ENCODE measurements at places on chromosomes 5 and 9. TPM values are rescaled to one million over a fixed set of nuclear protein-coding genes. Genes with fewer than 3 reads are reported as not detected.

- peaks cover 6% of the 10 kb centered on the region for H3K27me3 ChIP-seq
- H3K36me3 ChIP-seq: no peaks in the 10 kb centered on the region
- no peak overlapping the region for H3K27ac ChIP-seq
- H3K4me1 ChIP-seq: no peaks in the 10 kb centered on the region
Measured at GRCh38 chr9:95642189-95642588, 125.4 kb upstream of the PTCH1 start.

- H3K36me3 ChIP-seq: no peaks in the 10 kb centered on the region
- no peak for DNase-seq
- no peak overlapping the region for H3K4me3 ChIP-seq
- H3K4me1 ChIP-seq: peaks cover 8% of the 10 kb centered on the region
- no peak overlapping the region for H3K27ac ChIP-seq
Measured at GRCh38 chr5:159047086-159047485, 52.6 kb downstream of the EBF1 start.

- DNase-seq: no peak
- no peaks in the 10 kb centered on the region for H3K36me3 ChIP-seq
- H3K27me3 ChIP-seq: no peaks in the 10 kb centered on the region
- no peak overlapping the region for H3K4me3 ChIP-seq
Measured at GRCh38 chr5:82639393-82640144, 361.4 kb upstream of the RPS23 start.

DNA sequence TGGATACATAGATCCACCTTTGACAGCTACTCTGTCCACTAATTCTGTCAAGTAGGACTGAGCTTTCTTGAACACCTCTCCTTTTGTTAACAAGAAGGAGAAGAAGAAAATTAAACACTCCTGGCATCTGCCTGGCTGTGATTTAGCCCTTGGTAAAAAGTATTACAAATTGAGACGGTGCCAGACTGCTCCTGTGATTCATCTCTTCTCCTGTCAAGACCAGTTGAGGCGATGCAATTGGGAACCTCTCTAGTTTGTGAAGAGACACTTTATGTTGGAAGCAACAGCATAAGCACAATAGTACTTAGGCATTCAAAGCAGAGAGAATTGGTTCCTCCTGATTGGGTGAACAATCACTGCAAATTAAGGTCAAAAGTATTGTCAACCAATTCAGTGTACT lies 72.7 kb downstream of the GHR start:
- H3K4me3 ChIP-seq: no peak overlapping the region
- no peak overlapping the region for H3K27ac ChIP-seq
- H3K36me3 ChIP-seq: no peaks in the 10 kb centered on the region
- H3K27me3 ChIP-seq: no peaks in the 10 kb centered on the region
- H3K4me1 ChIP-seq: no peaks in the 10 kb centered on the region
- DNase-seq: no peak

GRCh38 chr5:81252904-81253303 lies 19.8 kb downstream of the CKMT2 start:
- no peak overlapping the region for H3K27ac ChIP-seq
- DNase-seq: no peak
- H3K36me3 ChIP-seq: peaks cover 1% of the 10 kb centered on the region
- H3K27me3 ChIP-seq: no peaks in the 10 kb centered on the region
- H3K4me1 ChIP-seq: no peaks in the 10 kb centered on the region
- H3K4me3 ChIP-seq: no peak overlapping the region

GFPT2 gene
- 0.12 TPM for total RNA-seq

C5orf58 gene
- total RNA-seq: not detected

- no peak overlapping the region for H3K27ac ChIP-seq
- H3K27me3 ChIP-seq: peaks cover 5% of the 10 kb centered on the region
- DNase-seq: no peak
- no peaks in the 10 kb centered on the region for H3K4me1 ChIP-seq
Measured at GRCh38 chr9:18806232-18807080, 226.6 kb downstream of the SAXO1 start.

- H3K27ac ChIP-seq: peak overlapping the region; percentile 79
- H3K36me3 ChIP-seq: peaks cover 20% of the 10 kb centered on the region
- H3K27me3 ChIP-seq: no peaks in the 10 kb centered on the region
- no peak overlapping the region for H3K4me3 ChIP-seq
Measured at GRCh38 chr9:128091571-128091970, 23.5 kb downstream of the SLC25A25 start.

DNA sequence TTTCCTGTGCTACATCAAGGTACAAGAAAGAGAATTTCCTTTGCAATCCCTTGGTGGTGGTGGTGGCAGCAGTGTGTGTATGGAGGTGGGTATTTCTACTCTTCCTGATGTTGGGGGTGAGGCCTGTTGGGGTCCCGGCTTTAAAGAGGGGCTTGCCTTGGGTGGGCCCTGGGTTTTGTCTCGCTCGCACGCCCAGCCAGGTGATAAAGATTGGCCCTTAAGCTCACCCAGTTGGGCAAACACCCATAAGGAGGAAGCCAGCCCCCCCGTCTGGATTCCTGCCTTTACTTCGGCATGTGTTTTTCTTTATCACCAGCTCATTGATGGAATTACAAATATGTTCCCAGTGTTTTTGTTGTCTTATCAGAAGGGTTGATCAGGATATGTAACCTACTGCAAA lies 16.0 kb upstream of the SARDH start:
- H3K27me3 ChIP-seq: peaks cover 10% of the 10 kb centered on the region
- H3K36me3 ChIP-seq: no peaks in the 10 kb centered on the region
- no peak for DNase-seq
- no peak overlapping the region for H3K4me3 ChIP-seq

DNA sequence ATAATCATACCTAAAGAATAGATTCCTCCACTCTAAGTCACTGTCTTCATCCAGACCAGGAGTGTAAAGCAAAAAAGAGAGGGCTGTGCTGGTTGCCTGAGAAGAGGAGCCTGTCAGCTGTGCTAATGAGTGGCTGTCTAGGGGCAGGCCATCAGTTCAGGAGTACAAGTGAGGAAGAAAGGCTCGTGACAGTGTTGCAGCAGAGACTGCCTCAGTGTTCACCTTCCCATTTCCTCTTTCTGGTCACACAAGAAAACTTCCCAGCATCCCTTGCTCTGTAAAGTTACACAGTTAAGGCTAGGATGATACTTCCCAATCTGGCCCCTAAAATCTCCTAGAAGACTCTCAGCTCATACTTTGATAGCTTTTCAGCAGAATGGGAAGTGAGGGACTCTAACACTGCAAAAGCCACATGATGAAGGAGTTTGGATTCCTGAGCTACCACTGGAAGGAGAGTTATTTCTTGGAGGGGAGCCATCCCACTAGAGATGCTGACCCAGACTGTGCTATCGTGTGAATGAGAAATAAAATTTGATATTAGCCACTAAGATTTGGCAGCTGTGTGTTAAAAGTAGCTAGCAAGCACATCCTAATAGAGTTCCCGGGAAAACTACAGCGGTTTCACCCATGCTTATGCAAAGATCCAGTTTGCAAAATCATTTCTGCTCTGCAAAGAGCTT lies 67.1 kb downstream of the ADAMTS12 start:
- H3K4me3 ChIP-seq: no peak overlapping the region
- H3K27me3 ChIP-seq: peaks cover 8% of the 10 kb centered on the region
- no peak overlapping the region for H3K27ac ChIP-seq
- no peaks in the 10 kb centered on the region for H3K4me1 ChIP-seq
- DNase-seq: no peak

DNA sequence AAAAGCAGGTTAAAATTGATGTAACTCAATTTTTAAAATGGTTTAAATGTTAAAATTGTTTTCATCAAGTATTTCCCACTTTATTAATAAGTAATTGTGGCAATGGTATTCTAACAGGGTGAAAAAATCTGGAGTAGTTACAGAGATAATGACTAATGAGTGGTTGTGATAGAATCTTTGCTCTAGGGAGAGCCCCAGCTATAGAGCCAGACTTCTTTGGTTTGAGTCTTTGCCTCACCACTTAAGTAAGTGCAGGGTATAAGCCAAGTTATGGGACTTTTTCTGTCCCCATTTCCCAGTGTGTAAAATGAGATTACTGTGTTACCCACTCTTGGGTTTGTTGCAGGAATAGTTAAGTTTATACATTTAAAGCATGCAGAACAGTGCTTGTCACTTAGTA lies 158.1 kb downstream of the FER start:
- no peak overlapping the region for H3K4me3 ChIP-seq
- DNase-seq: no peak
- H3K27me3 ChIP-seq: no peaks in the 10 kb centered on the region
- no peaks in the 10 kb centered on the region for H3K4me1 ChIP-seq

GRCh38 chr5:5308319-5308718 lies 114.2 kb upstream of the ICE1 start:
- no peak overlapping the region for H3K27ac ChIP-seq
- no peak for DNase-seq
- no peak overlapping the region for H3K4me3 ChIP-seq

PITX1 gene
- total RNA-seq: not detected

DNA sequence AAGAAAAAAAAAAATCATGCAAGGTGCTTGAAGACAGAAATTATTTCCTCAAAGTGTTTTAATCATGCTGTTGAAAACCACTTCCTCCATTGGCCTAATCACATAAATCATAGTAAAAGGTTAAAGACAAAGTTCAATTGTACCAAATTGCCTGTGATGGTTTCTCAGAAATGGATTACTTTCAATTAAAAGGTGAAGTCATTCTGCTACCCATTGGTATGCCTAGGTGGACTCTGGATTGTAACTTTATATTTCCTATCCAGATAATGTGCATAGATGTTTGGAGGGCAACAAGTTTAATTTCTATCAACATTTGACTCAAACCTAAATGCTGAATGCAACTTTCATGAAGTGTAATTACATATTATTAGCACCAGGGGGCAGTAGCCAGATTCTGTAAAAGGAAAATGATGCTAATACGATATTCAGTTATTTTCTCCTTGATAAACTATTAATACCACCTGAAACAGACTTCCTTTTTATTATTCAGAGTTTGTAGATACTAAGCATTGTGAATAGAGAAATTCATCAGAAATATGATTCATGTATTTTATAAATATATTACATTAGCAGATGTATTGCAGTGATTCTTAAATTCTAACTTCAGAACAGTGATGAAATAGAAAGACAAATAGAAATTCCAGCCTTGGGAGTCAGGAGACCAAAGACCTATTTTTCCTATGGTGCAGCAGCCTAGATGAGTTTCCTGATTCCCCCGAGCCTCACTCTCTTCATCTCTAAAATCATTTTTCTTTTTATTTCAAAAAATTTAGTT lies 148.2 kb downstream of the CAAP1 start:
- H3K27me3 ChIP-seq: peaks cover 6% of the 10 kb centered on the region
- no peaks in the 10 kb centered on the region for H3K4me1 ChIP-seq
- no peak overlapping the region for H3K27ac ChIP-seq
- no peak overlapping the region for H3K4me3 ChIP-seq
- DNase-seq: no peak
- no peaks in the 10 kb centered on the region for H3K36me3 ChIP-seq

GRCh38 chr5:79107020-79107796 lies 4.4 kb upstream of the BHMT start:
- no peak for DNase-seq
- H3K27ac ChIP-seq: no peak overlapping the region
- no peaks in the 10 kb centered on the region for H3K4me1 ChIP-seq
- H3K27me3 ChIP-seq: peaks cover 47% of the 10 kb centered on the region
- no peak overlapping the region for H3K4me3 ChIP-seq

DNA sequence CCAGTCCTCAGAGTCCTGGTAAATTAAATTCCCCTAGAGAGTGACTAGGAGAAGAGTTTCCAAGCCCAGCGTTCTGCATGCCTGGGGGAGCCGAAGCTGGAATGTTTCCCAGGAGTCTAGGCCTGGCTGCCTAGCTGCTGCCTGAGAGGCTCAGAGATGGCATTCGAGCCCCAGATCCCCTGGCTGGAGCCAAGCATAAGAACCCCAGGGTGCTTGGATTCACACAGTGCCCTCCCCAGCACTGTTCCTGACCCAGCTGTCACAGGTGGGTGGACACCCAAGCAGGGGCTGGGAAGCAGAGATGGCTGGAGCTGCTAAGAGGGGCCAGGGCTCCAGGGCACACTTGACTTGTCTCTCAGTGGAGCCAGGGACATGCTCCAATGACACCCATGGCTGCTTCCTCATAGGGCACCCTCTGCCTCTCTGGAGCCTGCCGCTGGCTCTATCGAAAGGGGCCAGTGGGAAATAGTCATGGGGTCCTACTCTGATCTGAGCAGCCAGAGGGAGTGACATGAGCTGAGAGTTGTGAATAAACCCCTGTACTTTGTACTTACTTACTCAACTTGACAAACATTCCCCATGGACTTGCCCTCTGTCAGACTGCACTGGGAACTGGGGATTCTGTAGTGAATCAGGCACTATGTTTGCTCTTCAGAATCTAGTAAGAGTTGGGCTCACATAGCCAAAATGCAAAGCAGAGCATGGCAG lies 62.6 kb upstream of the XPA start:
- H3K4me3 ChIP-seq: no peak overlapping the region
- H3K27ac ChIP-seq: no peak overlapping the region
- H3K4me1 ChIP-seq: no peaks in the 10 kb centered on the region
- DNase-seq: no peak

COL23A1 gene
- 0.27 TPM for total RNA-seq

PCAT7 gene
- total RNA-seq: not detected

DNA sequence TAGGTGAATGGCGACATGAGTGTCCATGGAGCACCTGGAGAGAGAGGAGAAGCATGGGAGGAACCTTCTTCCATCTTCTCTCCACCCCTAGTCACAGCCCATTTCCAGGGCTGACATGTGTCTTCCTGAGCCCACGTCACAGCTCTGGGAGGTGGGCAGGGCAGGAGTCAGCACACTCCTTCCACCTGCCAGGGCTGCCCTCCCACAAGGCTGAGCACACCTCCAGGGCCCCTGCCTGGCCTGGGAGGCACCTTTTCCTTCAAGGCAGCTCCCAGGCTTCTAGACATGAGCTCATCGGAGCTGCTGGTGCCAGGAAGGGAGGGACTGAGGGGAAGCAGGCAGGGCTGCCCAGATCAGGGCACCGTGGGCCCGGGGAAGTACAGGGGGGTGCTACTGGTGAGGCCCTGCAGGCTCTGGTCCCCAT lies 13.6 kb upstream of the SYNPO start:
- peaks cover 9% of the 10 kb centered on the region for H3K4me1 ChIP-seq
- no peak overlapping the region for H3K4me3 ChIP-seq
- no peak for DNase-seq
- no peak overlapping the region for H3K27ac ChIP-seq
- peaks cover 24% of the 10 kb centered on the region for H3K27me3 ChIP-seq

DNA sequence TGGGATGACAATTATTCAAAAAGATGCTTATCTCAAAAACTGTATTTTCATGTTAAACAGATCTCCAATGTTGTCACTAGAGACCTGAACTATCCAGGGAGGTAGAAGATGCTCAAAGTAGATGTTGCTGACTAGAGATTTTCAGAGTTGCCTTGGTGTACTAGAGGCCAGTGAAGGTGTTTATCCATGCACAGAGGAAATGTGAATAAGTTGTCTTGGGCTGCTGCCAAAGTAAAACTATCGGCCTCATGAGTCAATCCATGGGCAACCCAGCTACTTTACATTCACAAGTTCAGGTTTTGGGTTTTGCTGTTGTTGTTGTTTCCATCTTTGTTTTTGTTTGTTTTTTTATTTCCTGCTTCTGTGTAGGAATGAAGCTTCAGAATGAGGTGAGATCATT lies 141.1 kb upstream of the RANBP3L start:
- no peak for DNase-seq
- H3K4me1 ChIP-seq: peaks cover 16% of the 10 kb centered on the region
- H3K4me3 ChIP-seq: no peak overlapping the region
- peaks cover 4% of the 10 kb centered on the region for H3K36me3 ChIP-seq
- peak overlapping the region; percentile 63 for H3K27ac ChIP-seq

Data from activated CD4-positive, alpha-beta T cell treated with anti-CD3 and anti-CD28 coated beads, Interleukin-2, amount 10 ng/mL, durations not matched to agents 7 days and 5 days (primary cell).